ENCODE measurements at places on chromosomes 7 and 10. TPM values are rescaled to one million over a fixed set of nuclear protein-coding genes. Genes with fewer than 3 reads are reported as not detected.

Gene SYCE1
- 0.99 TPM for total RNA-seq

Gene CFTR
- total RNA-seq, result not detected

Gene ERVW-1
- total RNA-seq, result 0.16 TPM

Gene SPDYE18
- total RNA-seq, result 3.0 TPM

Gene NEUROD6
- not detected for total RNA-seq

Gene TMEM270
- total RNA-seq, result not detected

DNA sequence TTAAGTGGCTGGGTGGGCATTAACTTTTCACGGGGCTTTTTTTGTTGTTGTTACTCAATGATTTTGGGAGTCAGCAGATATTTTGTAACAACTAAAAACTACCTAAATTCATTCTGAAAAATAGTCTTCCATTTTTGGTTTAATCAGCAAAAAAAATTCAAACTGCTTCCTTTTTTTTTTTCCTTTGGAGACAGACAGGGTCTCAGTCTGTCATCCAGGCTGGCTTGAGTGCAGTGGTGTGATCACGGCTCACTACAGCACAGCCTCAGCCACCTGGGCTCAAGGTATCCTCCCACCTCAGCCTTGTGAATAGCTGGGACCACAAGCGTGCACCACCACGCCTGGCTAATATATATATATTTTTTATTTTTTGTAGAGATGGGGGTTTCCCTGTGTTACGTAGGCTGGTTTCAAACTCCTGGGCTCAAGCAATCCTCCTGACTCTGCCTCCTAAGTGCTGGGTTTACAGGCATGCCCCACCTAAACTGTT lies 36.5 kb downstream of the SKIDA1 start:
- H3K27ac ChIP-seq, result no peak overlapping the region
- H3K4me1 ChIP-seq, result peaks cover 4% of the 10 kb centered on the region
- H3K27me3 ChIP-seq, result peaks cover 16% of the 10 kb centered on the region
- no peak overlapping the region for H3K4me3 ChIP-seq
- no peak for DNase-seq
- no peaks in the 10 kb centered on the region for H3K36me3 ChIP-seq

DNA sequence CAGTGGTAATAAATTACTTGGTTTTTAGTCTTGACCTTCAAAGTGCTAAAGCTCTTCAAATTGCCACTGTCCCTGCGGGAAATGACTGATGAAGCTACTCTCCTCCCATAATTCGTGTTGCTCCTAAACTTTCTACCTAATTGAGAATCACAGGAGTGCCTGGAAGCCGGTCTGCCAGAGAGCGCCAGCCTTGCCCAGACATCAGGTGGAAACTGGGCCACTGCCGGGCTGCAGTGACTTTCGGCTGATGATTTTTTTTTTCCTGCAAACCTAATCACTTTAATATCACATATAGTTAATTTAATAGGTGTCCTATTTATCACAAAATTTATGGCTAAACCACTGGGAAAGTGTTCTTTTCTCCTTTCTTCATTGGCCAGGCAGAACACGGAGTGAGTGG lies 59.6 kb upstream of the UBE3C start:
- no peak for DNase-seq
- no peak overlapping the region for H3K4me3 ChIP-seq
- no peaks in the 10 kb centered on the region for H3K4me1 ChIP-seq
- H3K27me3 ChIP-seq, result peaks cover 17% of the 10 kb centered on the region
- H3K36me3 ChIP-seq, result peaks cover 11% of the 10 kb centered on the region

DNA sequence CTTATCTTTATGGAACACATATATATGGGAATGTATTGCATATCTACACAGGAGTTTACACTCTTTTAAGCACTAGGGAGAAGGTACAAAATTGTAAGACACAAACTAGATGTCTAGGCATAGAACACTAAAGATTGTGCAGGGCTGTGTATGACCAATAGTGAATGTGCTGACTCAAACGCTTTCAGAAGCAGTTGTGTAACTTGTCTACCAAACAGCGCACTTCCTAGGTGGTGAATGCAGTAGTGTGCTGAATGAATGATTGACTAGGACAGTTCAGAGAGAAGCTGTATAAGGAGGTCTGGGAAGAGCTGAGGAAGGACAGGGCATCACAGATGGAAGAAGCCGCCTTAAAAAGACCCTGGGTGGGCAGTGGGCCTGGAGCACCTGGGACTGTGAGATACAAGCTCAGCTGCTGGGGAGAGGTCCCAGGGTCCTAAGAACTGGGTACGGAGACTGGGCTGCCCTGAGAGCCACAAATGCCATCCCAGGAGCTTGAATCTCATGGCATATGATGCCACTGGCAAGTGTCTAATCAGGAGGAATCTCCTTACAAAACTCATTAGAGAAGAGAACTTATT lies 14.2 kb downstream of the CLRN3 start:
- peaks cover 19% of the 10 kb centered on the region for H3K4me1 ChIP-seq
- H3K4me3 ChIP-seq, result no peak overlapping the region
- DNase-seq, result no peak
- H3K36me3 ChIP-seq, result no peaks in the 10 kb centered on the region
- no peaks in the 10 kb centered on the region for H3K27me3 ChIP-seq

- H3K4me3 ChIP-seq, result no peak overlapping the region
- DNase-seq, result no peak
- no peaks in the 10 kb centered on the region for H3K36me3 ChIP-seq
Observed at GRCh38 chr10:70296406-70296899, 12.6 kb upstream of the NPFFR1 start.

DNA sequence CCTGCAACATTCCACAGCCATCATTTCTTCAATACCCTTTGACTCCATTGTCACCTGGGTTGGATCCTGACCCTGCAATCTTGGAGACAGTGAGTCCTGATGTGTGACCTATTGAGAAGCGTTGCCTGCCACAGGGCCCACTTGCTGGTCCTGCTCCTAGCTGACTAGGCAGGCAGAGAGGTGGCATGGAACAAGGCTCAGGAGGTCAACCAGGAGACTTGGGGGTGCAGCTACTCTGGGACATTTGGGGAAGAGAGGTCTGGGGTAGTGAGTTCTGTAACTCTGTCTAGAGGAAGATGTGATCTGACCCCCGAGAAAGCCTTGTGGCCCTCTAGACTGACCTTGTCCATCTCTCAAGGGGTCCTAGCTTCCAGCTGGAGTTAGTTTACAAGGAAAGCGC lies 1.8 kb downstream of the ZMIZ2 start:
- H3K36me3 ChIP-seq, result peaks cover 5% of the 10 kb centered on the region
- DNase-seq, result no peak
- peak overlapping the region; percentile 80 for H3K4me3 ChIP-seq
- peaks cover 58% of the 10 kb centered on the region for H3K4me1 ChIP-seq
- H3K27ac ChIP-seq, result peak overlapping the region; percentile 85

DNA sequence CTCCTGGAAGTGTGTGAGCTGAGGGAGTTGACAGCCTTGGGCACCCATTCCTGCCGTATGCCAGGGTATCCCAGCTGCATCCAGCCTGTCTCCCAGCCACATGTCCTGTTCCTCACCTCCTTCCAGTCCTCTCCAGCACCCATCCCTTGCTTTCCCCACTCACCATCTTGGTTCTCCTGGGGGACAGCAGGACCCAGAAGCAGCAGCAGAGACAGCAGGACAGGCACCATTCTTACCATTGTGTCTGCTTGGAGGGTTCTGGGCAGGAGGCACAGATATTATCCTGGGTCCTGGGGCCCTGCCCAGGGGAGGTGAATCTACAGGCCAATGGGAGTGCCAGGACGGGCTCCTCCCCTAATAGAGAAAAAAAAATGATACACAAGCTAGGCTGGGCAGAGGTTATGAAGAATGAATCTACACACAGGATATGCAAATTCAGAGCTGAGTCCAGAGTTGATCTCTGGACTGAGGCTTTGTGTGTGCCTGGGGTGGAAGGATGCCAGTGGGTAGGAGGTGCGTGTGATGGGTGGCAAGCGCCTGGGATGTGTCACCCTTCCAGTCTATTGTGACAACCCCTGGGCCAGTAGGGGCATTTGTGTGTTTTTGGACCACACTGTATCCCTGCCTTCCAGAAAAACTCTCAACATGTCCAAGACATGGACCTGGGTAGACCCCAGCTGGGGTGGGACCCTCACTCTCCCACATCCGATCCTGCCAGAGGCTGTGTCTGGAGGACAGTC lies at the start of gene AZGP1:
Gene AZGP1, minus strand, starts transcription at position 250 of the 740 bp plus-strand sequence. Its CDS starts 11 bp downstream, at position 239.
- H3K36me3 ChIP-seq, result no peaks in the 10 kb centered on the region
- peaks cover 3% of the 10 kb centered on the region for H3K4me1 ChIP-seq
- peak within 1 kb of the TSS; percentile 73 for H3K27ac ChIP-seq
- peaks cover 16% of the 10 kb centered on the region for H3K27me3 ChIP-seq

- no peak for DNase-seq
- H3K27me3 ChIP-seq, result no peaks in the 10 kb centered on the region
- H3K4me3 ChIP-seq, result no peak overlapping the region
- no peak overlapping the region for H3K27ac ChIP-seq
- no peaks in the 10 kb centered on the region for H3K4me1 ChIP-seq
Observed at GRCh38 chr7:36825501-36825900, 101.2 kb upstream of the AOAH start.

- H3K4me1 ChIP-seq, result no peaks in the 10 kb centered on the region
- no peaks in the 10 kb centered on the region for H3K27me3 ChIP-seq
- no peak for DNase-seq
- H3K4me3 ChIP-seq, result no peak overlapping the region
Observed at GRCh38 chr10:107056182-107056581, 108.3 kb downstream of the SORCS1 start.

DNA sequence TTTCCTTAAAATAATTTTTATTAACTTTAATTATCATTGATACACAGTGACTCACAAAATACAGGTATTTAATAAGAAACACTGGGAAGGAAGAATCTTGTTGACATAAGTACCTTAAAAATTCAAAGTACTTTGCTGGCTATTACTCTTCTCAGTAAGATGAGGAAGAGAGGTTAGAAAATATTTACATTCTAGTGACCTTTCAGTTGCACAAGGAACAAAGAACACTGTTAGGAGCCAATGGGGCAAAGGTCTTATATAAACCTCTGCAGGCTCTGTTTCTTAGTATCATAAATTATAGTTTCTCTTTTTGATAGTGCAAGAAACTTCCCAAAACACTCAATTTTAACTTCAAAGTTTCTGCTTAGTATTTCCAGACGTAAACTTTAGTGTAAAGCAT lies 4.8 kb upstream of the TAX1BP1 start:
- H3K4me1 ChIP-seq, result peaks cover 14% of the 10 kb centered on the region
- H3K4me3 ChIP-seq, result no peak overlapping the region
- peaks cover 2% of the 10 kb centered on the region for H3K36me3 ChIP-seq
- DNase-seq, result no peak
- no peaks in the 10 kb centered on the region for H3K27me3 ChIP-seq

- no peaks in the 10 kb centered on the region for H3K36me3 ChIP-seq
- DNase-seq, result no peak
- no peak overlapping the region for H3K27ac ChIP-seq
- H3K4me3 ChIP-seq, result no peak overlapping the region
- peaks cover 7% of the 10 kb centered on the region for H3K27me3 ChIP-seq
Observed at GRCh38 chr10:96789571-96790108, 42.5 kb upstream of the LCOR start.

GRCh38 chr7:35596061-35596460 lies 98.9 kb downstream of the HERPUD2 start:
- no peak overlapping the region for H3K4me3 ChIP-seq
- no peak for DNase-seq
- no peak overlapping the region for H3K27ac ChIP-seq

GRCh38 chr10:17626656-17627055 lies 9.5 kb upstream of the HACD1 start:
- DNase-seq, result no peak
- no peak overlapping the region for H3K4me3 ChIP-seq

DNA sequence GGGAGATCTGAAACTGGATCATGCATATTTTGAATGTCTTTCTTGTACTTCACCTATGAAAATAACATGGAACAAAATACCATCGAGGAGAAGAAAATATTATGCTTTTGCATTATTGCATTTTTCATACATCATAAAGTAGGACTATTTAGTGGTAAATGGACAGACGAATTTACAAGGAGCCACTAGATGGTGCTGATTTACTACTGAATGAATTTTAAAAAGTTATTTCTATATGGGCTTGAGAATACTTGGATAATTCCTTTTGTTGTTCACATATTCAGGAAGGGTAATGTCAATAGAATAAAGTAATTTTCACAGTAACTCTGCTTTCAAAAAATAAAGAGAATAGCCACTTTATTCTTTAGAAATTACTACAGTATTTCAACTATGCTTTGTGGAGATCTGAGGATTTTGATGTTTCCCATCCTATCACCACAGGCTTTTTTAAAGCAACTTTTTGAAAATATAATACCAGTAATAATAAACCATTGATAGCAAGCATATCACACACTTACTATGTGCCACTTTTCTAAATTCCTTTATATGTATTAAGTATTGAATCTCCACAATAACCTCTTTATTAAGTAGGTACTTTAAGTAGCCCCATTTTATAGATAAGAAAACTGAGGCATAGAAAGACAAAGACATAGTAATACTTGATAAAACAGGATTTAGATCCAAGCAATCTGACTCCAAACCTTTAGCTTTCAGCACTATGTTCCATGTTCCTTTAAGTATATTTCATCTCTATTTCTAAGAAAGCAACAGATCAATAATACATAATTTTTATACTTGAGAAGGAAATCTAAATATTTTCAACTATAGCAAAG lies 38.6 kb downstream of the NEBL start:
- peaks cover 3% of the 10 kb centered on the region for H3K27me3 ChIP-seq
- H3K36me3 ChIP-seq, result no peaks in the 10 kb centered on the region
- DNase-seq, result peak; percentile 13
- no peak overlapping the region for H3K27ac ChIP-seq
- H3K4me1 ChIP-seq, result no peaks in the 10 kb centered on the region

- peaks cover 27% of the 10 kb centered on the region for H3K36me3 ChIP-seq
- H3K27ac ChIP-seq, result peak overlapping the region; percentile 91
- H3K27me3 ChIP-seq, result no peaks in the 10 kb centered on the region
- H3K4me1 ChIP-seq, result peaks cover 97% of the 10 kb centered on the region
Observed at GRCh38 chr10:80498833-80499741, 38.6 kb upstream of the SH2D4B start.

DNA sequence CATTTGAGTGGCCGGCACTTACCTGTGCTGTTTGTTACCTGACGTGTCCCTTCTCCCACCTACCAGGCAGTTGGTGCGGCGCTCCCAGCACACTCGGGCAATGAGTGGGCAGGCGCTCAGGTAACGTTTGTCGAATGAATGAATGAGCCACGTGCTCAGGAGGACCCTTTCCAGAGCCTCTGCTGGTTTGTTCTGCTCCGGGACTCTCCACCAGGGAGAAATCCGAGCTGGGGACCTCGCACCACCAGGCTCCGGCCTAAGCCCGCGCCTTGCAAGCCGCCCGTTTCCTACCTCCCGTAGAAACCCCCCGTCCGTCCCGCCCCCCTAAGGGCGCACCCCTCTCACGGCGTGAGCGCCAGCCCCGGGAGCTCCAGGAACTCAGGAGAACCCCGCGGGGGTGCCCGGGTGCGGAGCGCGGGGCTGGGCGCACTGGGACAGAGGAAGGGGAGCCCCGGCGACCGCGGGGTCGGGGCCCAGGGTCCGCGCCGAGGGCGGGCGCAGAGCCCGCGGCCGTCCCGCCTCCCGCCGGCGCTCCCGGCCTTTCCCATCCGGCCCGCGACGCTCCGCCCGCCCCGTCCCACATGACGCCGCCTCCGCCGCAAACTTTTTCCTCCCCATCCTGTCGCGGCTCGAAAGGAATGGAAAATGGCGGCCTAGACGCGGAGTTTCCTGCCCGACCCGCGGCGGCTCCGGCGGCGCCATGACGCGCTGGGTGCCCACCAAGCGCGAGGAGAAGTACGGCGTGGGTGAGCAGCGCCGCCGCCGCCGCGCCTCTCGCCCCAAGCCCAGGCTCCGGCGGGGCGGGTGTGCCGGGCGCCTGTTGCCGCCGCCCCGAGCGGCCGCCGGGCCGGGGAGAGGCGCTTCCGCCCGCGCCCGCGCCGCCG lies at the start of gene DOCK1:
Gene DOCK1, plus strand, starts transcription at position 611 of the 884 bp plus-strand sequence. Its CDS starts 90 bp downstream, at position 701.
- no peak for DNase-seq
- peaks cover 6% of the 10 kb centered on the region for H3K4me1 ChIP-seq
- H3K4me3 ChIP-seq, result no peak within 1 kb of the TSS
- peaks cover 34% of the 10 kb centered on the region for H3K27me3 ChIP-seq
- H3K36me3 ChIP-seq, result no peaks in the 10 kb centered on the region

GRCh38 chr10:129792141-129792540 lies 171.9 kb downstream of the EBF3 start:
- no peak overlapping the region for H3K27ac ChIP-seq
- H3K4me3 ChIP-seq, result no peak overlapping the region
- H3K36me3 ChIP-seq, result peaks cover 2% of the 10 kb centered on the region
- H3K4me1 ChIP-seq, result no peaks in the 10 kb centered on the region
- no peak for DNase-seq

All from naive thymus-derived CD8-positive, alpha-beta T cell (primary cell).